ENCODE measurements at places on chromosomes 4 and X. TPM values are rescaled to one million over a fixed set of nuclear protein-coding genes. Genes with fewer than 3 reads are reported as not detected.

DNA sequence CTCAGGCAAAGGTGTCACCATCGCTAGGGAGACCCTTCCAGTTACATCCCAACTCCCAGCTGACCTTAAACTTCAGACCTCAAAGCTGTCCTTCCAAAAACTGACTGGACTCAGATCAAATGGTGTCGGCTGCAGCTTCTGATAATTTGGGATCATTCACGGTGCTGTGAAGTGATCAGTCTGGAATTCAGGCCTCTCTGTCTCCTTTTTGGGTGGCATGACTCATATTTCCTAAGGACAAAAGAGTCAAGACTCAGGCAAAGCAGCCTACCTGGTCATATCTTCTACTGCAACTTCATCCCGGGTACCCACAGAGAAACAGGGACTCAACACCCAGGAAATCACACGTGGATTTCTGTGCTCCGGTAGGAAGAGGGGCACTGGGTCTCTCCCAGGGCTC is 87.6 kb downstream of the SORCS2 start:
- no peak for DNase-seq

GJB1 gene
- polyA plus RNA-seq, result 64.0 TPM

- DNase-seq, result no peak
These were observed 26.5 kb downstream of the SEC31A start for GRCh38 chr4:82864336-82864979.

DNA sequence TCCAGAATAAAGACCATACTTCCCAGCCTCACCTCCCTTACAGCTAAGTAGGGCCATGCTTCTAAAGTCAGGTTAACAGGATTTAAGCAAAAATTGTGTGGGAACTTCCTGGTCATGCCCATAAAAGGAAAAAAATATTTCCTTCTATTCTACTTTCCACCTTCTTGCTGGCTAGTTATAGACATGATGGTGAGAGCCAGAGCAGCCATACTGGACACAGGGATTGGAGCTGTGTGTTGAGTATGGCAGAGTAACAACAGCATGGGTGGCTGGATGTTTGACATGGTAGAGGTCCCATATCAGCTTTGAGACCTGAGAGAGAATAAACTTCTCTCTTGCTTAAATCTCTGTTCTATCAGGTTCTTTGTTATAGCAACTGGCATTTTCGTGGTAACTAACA is 15.1 kb upstream of the CBR4 start:
- no peak for DNase-seq

DNA sequence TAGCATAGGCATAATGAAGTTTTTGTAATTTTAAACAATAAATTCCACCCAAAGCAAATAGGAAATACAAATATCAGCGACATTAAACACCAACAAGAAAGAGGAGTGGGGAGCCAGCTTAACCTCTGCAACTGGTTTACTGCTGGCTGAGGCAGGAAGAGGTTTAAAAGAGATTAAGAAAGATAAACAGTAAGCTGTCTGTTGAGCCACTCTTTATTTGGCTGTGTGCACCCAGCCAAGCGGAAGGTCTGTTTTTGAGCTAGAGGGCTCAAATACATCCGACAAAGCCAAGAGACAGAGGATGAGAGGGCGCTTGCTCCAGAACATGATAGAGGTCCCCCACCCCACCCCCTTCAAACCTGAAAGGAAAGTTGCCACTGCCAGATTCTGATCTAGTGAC is 191.4 kb downstream of the MGST2 start:
- DNase-seq, result peak; percentile 37

DNA sequence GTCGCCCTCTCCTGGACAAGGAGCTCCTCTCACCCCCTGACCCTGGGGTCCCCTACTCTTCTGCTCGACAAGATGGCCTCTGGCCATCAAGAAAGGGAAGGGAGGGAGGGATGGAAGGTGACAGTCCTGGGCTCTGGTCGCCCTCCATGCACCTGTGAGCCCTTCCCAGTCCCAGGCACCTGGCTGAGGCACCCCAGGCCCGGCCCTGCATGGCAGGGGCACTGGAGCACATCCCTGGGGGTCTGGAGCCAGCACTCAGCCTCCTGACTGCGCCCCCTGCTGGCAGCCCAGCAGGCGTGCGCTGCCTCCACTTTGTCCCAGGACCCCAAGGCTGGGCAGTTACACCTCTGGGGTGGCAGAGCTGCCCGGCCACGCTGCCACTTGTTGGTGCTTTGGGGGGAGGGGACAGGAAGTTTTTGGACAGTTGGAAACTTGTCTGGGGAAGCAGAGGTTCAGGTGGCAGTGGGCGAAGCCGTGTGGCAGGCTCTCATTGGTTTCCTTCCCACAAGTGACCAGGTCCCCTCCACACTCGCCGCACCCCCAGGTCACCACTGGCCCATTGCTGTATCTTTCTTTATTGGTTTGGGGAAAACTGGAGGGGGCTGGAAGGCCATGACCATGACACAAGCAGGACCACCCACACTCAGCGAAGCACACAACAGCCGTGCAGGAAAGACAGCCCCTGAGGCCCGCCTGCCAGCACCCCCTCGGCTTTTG is 4.3 kb downstream of the PNCK start:
- DNase-seq, result no peak

All from large intestine (tissue), 12 donors.